ENCODE measurements at places on chromosomes 3 and 15. TPM values are rescaled to one million over a fixed set of nuclear protein-coding genes. Genes with fewer than 3 reads are reported as not detected.

MESP1 gene
- total RNA-seq: 0.41 TPM

MST1R gene
- total RNA-seq: 6.2 TPM

RARRES1 gene
- 0.16 TPM for total RNA-seq

KLHDC8B gene
- 16.1 TPM for total RNA-seq

GRCh38 chr3:11037241-11037873 is 44.8 kb downstream of the SLC6A1 start:
- DNase-seq: no peak
- no peaks in the 10 kb centered on the region for H3K4me1 ChIP-seq
- no peak overlapping the region for H3K27ac ChIP-seq
- H3K27me3 ChIP-seq: peaks cover 2% of the 10 kb centered on the region

GRCh38 chr15:70206668-70207067 is 109.0 kb upstream of the TLE3 start:
- no peaks in the 10 kb centered on the region for H3K27me3 ChIP-seq
- DNase-seq: no peak
- peaks cover 12% of the 10 kb centered on the region for H3K4me1 ChIP-seq
- no peak overlapping the region for H3K27ac ChIP-seq
- no peak overlapping the region for H3K4me3 ChIP-seq
- no peaks in the 10 kb centered on the region for H3K36me3 ChIP-seq

DNA sequence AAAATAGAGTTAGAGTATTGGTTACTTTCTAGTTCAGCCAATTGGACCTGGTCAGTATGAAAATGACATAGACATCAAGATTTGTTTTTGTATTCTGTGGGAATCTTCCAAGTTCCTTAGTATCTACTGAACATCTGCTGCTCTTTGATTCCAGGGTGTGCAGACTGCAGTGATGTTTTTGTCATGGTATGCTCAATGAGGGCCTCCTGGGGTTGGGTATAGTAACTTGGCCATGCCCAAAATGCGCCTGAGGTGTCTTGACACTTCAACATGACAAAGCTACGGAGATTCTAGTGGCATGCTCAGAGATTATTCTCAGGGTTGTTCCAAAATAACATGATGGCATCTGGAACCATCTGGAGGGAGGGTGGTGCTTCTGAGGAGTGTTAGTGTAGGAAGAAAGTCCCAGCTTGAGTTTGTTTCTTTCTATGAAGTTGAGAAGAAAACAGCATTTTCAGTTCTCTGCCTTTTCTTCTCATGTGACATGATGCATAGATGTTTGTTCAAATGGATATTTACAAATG is 313.5 kb upstream of the TBL1XR1 start:
- no peak for DNase-seq
- no peak overlapping the region for H3K27ac ChIP-seq
- H3K4me3 ChIP-seq: no peak overlapping the region
- peaks cover 3% of the 10 kb centered on the region for H3K4me1 ChIP-seq
- H3K36me3 ChIP-seq: no peaks in the 10 kb centered on the region

- no peak for DNase-seq
- H3K27ac ChIP-seq: no peak overlapping the region
- peaks cover 84% of the 10 kb centered on the region for H3K36me3 ChIP-seq
- peaks cover 17% of the 10 kb centered on the region for H3K4me1 ChIP-seq
Observed at GRCh38 chr15:63066272-63066671, 23.7 kb downstream of the TPM1 start.

- H3K4me1 ChIP-seq: peaks cover 34% of the 10 kb centered on the region
- no peak overlapping the region for H3K4me3 ChIP-seq
Observed at GRCh38 chr15:80991421-80991820, 1.8 kb upstream of the MESD start.

- H3K27ac ChIP-seq: no peak overlapping the region
- H3K36me3 ChIP-seq: no peaks in the 10 kb centered on the region
- H3K4me1 ChIP-seq: peaks cover 44% of the 10 kb centered on the region
- DNase-seq: no peak
- H3K4me3 ChIP-seq: no peak overlapping the region
Observed at GRCh38 chr15:63338170-63338569, 43.5 kb downstream of the CA12 start.

- H3K36me3 ChIP-seq: peaks cover 18% of the 10 kb centered on the region
- H3K27me3 ChIP-seq: no peaks in the 10 kb centered on the region
- H3K27ac ChIP-seq: no peak overlapping the region
- no peak for DNase-seq
- peaks cover 21% of the 10 kb centered on the region for H3K4me1 ChIP-seq
Observed at GRCh38 chr3:33007776-33008175, 56.3 kb downstream of the CCR4 start.

All from WTC11 (cell line).